RCC 7860 (cell line): ENCODE measurements at places on chromosomes 13 and 19.
A peak's percentile ranks its signal among the peaks of the same experiment; 100 is the strongest.

DNA sequence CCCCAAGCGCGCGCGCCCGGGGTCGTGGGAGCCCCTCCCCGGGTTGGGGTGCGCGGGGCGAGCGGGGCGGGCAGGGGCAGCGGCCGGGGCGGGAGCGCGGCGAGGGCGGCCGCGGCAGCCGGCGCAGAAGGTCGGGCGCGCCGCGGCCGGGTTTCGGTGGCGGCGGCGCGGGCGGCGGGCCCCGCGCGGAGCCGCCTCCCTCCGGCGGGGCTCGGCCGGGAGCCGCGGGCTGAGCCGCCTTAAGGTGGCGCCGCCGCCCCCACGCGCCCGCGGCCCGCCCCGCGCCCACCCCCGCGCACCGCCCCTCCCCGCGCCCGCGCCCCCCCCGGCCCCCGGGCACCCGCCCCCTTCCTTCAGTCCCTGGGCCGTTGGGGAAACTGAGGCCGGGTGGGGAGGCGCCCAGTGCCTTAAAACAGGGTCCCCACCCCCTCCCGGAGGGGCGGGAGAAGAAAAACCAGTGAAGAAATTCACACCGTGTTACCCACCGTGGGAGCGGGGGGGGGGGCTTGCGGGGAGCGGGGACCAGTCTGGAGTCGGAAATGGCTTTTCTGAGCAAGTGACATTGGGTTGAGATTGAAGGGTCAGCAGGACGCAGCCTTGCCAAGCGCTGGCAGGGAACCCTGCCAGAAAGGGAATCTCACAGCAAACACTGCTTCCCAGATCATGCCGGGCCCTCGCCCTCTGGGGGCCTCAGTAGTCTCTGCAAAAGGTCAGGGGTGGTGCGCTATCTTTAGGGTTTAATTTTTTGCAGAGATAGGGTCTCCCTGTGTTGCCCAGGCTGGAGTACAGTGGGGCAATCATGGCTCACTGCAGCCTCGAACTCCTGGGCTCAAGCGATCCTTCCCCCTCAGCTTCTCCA is at the start of gene TLE2:
TSS of gene TLE2 (minus strand) at position 216 of the 859 bp plus-strand sequence. CDS start 376 bp downstream, outside the sequence.
- no peak for DNase-seq

DNA sequence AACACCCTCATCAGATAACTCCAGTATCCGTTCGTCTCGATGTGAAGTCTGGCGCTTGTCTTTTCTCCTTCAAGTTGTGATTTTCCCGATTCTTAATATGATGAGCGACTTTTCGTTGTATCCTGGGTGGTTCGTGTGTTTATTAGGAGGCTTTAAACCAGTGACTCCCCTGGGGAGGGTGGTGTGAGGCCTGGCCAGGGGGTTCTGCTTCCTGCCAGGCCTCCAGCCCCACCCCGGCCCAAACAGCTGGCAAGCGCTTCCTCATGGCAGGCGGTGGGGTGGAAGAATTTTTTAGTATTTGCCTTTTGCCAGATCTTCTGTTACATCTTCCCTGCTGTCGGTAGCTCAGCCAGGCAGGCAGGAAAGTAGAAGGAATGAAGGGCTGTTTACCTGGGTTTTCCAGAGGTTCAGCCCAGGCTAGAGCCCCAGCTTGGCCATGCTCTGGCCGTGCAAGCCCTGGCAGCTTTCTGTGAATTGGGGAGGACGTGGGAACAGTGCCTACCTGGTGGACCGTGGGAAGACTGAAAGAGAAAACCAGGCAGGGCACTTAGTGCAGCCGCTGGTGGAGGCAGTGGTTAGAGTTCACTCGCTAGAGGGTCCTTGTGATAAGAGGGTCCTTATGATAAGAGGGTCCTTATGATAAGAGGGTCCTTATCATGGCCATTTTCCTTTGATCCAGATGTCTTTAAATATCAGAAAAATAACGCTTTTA is 37.7 kb upstream of the DCUN1D2 start:
- DNase-seq: no peak

DNA sequence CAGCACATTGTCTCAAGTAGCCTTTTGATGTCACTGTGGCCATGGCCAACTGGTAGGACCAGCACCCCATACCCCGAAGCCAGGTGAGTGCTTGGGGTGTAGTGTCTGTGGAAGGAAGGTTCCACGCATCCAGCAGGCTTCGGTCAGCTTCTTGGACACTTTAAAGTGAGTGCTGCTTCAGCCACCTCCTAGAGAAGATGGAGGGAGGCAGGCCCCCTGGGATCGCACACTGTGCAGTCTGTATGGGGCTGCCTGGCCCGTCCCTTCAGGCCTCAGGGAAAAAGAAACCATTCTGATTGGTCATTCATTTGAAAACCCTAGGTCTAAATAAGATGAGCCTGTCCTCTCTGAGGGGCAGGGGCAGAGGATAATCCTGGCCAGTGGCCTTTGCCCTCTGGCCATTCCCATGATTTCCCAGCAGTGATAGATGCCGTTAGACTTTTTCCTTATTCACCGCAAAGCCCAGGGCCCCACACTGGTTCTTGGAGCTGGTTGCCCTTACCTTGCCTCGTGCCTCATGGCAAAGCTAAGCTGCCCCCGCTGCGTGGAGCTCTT is 30.7 kb downstream of the GATAD2A start:
- no peak for DNase-seq

- no peak for DNase-seq
Measured at GRCh38 chr19:19542507-19542906, 4.4 kb downstream of the CILP2 start.

DNA sequence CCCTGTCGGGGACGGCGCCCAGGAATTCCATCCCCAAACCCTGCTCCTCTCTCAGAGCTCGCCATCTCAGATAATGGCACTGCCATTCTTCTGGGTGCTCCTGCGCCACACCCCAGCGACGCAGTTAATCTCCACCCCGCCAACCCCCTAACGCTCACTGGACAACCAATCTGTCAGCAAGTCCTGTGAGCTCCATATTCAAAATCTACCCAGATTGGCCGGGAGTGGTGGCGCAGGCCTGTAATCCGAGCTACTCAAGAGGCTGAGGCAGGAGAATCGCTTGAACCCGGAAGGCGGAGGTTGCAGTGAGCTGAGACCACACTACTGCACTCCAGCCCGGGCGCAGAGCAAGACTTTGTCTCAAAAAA is 18.6 kb downstream of the FCGBP start:
- DNase-seq: no peak

GRCh38 chr19:39139971-39140453 is 14.4 kb downstream of the PAK4 start:
- DNase-seq: no peak

GRCh38 chr13:106535552-106536243 is at the start of gene EFNB2:
EFNB2 (minus strand) TSS chr13:106535662; CDS start chr13:106534964, 698 bp downstream.
- DNase-seq: peak; percentile 82

- no peak for DNase-seq
Measured at GRCh38 chr19:29526730-29527499, 1.1 kb downstream of the VSTM2B start.

DNA sequence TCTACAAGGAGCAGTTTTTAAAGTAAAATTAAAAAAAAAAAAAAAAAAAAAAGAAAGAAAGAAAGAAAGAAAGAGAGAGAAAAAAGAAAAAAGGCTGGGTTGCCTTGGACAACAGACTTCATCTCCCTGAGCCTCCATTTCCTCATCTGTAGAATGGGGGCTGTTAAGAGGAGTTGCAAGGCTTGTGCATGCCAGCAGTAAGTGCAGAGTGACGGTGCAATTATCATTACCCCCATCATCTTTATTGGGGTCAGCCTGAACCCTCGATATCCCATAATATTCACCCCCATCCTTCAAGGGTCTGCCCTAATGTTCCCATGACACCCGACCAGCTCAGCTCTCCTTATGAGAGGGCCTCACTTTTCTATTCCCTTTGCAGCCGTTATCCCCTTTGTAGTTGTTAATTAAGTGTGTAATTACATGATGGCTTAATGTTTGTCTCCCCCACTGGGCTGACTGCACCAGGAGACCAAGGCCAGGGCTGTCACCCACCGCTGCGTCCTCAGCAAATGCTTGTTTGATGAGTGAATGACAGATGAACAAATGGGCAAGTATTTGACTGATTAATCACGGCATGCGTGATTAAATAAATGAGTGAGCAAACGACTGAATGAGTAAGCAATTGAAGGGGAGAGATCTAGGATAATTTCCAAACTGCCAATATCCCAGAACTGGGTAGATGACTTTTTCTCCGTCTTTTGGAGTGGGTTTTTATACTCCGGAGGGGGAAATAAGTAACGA is 10.1 kb downstream of the FOSB start:
- DNase-seq: no peak

DNA sequence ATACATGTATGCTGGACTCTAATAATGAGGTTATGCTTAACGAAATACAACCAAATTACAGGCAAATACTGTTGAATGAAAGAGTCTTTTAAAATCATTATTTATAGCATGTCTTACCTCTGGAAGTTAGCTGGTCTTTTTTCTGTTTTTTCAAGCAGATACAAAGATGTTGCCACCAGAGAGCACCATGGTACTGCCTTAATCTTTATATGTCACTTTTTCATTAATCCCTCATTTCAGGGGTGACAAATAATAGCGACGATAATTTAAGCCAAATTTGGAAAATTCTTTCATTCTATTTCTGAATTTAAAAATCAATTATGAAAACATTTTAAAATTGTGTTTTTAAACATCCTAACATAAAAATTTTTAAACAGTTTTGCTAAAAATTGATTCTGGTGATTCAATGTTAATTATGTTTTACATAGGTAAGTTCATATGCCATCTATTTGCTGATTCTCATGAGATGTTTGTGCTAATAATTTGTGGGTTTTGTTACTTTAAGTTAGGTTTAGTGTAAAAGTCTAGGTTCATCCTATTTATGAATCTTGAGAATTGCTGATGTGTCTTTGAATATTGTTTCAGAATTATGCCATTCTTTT is 379.3 kb upstream of the SGCG start:
- no peak for DNase-seq

GRCh38 chr19:1219786-1220476 is 14.4 kb downstream of the STK11 start:
- no peak for DNase-seq

- no peak for DNase-seq
Measured at GRCh38 chr19:10604460-10604980, 17.4 kb upstream of the AP1M2 start.

- no peak for DNase-seq
Measured at GRCh38 chr13:21853779-21854178, 182.9 kb downstream of the FGF9 start.

- DNase-seq: no peak
Measured at GRCh38 chr13:46348961-46349360, 38.1 kb downstream of the RUBCNL start.

DNA sequence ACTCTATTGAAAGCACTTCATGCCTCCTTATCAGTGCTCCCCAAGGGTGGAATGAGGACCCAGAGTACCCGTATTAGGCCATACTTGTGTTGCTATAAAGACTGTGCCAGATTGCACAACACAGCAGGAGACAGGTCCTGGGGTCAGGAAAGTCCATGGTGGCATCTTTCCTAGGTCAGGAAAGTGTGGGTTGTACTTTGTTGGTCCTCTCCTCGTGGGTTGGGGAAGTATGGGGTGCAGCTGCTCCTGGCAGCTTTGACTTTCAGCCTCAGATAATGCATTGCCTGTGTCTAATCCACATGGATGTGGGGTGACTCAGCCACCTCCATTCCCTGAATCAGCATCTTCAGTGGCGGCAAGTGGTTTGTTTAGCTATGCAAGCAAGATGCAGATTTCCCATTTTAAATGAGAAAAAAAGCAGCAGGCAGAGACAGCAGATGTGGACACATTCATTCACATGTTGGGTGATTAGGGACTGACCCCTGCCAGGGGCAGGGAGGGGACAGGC is 8.4 kb upstream of the CYP2B6 start:
- no peak for DNase-seq

GRCh38 chr13:21837841-21838551 is 167.1 kb downstream of the FGF9 start:
- DNase-seq: no peak

DNA sequence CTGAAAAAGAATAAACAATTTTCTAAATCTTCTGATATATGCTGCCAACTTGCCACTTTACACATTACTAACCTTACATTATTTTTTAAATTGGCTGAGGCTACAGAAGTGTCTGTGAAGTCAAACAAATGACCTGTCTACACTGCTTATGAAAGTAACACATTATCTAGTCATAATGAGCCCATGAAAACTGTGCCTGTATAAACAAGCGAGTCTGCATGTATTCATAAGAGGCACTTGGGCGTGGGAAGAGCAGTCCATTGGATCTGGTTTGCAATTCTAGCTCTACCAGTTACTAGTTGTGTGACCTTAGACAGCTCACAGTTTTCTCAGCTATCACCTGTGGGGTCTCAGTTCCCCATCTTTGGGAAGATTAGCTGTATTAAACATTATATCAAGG is 3.1 kb downstream of the VPS36 start:
- no peak for DNase-seq

DNA sequence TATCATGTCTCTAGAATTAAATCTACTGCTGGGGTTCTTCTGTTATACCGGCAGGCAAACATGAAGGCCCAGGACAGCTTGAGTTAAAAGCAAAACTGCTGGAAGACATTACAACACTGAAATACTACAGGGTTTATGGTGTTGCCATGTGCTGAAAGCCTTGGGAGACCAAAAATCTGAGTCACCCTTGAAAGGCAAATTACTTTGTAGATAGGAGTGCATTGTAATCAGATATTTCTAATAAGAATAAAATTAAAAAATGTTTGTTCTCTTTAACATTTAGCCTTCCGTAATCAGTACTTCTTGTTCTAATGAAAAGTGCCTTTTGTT is 181.3 kb downstream of the PCDH9 start:
- DNase-seq: no peak

GRCh38 chr13:24083141-24083540 is 77.4 kb upstream of the SPATA13 start:
- DNase-seq: no peak

DNA sequence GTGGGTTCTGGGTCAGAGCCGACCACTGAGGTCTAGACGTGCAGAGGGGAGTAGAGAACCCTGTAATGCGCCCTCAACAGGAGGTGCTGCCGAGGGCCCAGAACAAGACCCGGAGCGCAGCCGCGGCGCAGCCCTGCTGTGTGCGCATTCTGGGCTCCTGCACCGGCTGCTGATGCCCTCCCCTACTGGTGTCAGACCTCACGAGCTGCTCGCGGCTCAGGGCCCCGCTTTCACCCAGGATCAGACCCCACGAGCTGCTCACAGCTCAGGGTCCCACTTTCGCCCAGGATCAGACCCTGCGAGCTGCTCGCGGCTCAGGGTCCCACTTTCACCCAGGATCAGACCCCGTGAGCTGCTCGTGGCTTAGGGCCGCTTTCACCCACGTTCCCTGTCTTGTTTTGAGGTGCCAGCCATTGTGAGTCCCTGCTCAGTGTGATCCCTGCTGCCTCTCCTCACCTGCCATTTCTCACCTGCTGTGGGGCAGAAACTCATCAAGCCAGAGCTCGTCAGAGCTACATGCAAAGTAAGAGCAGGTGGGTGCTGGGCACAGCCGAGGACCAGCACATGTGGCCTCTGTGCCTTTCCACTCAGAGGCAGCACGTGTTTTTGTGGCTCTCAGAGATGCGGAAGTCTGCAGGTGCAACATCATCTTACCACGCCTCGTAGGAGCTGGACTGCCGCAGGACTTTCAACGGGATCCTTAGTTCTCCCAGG is 47.0 kb upstream of the C13orf46 start:
- DNase-seq: no peak

DNA sequence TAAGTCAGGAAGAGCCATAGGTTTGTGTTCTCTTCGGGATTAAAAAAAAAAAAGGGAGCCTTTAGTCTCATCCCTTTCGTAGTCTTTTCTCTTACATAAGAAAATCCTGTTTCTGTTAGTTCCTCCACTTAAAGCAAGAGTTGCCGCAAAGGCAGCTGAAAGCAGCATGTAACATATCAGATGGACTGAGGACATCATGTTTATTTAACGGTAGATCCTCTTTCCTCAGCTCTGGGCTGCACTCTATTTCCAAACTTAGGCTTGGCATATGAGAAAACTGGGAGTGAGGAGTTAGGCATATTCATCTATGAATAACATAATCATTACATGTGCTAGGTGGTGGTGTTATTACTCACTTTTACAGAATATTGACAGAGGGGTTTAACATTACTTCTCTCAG is 391.2 kb downstream of the KLF12 start:
- DNase-seq: no peak

- no peak for DNase-seq
Measured at GRCh38 chr13:48504606-48505005, 28.3 kb downstream of the RCBTB2 start.
